ENCODE measurements at places on chromosomes 12 and 14.

DNA sequence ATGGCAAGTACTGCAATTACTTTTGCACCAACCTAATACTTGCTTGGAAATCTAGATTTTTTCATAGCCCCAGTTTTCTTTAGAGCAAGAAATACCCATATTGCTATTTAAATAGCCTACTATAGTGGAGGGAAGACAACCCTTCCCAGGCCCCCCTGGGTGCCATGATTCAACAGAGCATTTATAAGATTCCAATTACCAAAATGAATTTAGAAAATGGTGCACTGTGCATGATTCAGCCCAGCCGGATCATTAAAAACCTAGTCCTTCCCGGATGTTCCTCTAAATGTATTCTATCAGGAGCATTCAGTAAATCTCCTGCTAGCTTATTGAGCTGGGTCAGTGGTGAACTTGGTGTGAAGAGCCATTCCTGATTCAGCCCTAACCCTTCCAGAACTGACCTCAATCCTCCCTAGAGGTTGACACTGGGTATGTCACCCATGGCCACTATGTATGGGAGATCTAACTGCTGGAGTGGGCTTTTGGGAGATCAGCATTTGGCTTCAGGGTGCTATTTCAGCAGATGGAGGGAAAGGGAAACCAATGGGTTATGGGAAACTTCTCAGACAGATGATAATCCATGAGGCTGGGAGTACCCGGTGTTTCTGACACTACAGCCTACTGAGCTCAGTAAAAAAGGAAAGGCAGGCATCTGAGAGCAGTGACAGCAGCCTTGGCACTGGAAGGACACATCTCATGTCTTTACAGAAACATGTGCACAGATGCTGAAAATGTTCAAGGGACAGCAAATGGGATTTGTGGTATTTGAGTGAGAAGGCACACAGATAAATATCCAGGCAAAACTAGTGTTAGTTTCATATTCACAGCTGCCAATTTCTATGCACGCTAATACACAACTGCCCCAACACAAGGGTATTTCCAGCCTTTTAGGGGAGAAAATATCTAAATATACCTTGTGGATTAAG lies 258.9 kb downstream of the DPF3 start:
- DNase-seq, result no peak

DNA sequence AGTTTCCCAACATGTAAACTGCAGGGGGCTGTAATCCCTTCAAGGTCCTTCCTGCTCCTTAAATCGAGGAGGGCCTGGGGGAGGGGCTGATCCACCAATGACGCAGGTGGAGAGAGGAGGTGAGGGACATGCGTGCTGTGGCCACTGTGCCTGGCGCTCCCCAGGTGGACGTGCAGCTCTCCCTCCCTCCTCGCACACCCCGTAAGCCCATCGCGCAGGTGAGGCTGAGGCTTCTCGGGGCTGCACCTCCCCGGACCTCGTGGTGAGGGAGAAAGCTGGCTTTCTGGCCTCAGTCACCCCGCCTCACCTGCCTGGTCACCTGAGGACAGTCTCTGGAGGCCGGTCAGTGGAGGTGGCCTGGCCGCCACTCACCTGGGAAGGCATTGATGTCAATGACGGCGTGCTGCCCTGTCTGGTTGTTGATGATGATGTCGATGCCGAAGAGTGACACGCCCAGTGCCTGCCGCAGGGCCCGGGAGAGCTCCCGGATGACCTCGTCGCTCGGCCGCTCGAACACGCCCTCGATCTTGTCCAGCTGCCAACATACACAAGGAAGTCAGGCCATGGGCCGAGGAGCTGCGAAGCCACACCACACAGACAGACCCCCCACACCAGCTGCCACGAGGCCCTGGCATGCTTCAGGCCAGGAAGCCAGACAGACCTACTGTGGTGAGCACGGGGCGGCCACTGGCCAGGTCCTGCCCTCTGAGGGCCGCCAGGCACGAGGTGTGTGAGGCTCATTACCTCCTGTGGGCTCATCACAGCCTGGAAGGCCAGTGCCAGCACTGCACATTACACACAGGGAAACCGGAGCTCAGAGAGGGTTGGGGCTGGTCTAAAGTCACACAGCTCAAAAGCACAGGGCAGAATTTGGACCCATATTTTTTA lies 23.3 kb downstream of the CHGA start:
- DNase-seq, result no peak

DNA sequence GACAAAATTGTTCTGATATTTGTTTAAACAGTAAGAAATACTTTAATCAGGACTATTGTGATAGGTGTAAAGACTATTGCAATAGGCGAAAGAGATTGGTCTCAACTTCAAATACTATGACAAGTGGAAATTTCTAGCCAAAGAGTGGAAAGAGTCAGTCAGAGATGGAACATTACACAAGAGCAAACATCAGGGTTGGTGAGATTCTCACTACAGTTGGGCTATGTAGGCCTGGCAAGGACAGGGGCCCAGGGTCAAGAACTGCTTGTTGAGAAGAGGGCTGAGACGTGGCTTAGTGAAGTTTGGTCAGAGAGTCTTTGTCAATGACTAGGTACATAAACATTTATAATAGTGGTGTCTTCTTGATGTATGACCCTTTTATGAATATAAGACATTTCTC lies 19.4 kb downstream of the CAND1 start:
- DNase-seq, result no peak

DNA sequence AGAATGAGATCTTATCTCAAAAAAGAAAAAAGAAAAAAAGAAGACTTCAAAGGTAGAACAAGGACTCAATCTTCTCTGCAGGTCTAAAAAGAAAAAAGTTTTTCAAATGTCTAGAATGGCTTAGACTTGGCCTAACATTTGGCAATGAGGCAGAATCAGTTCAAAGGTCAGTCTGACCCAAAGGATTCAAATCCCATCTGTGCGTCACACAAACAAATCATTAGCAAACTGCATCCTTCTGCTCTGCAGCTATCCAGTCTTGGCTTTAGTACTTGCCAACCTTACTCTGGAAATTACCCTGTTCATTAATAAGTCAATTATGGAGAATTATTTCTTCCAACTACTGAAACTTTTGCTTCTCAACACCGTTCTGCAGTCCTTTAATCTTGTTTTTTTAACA lies 3.1 kb downstream of the YAF2 start:
- no peak for DNase-seq

GRCh38 chr12:103572312-103573045 lies 14.6 kb upstream of the STAB2 start:
- DNase-seq, result no peak

GRCh38 chr12:47554046-47554653 lies 151.7 kb downstream of the RPAP3 start:
- DNase-seq, result no peak

- DNase-seq, result no peak
Measured at GRCh38 chr14:93716002-93716745, 72.1 kb downstream of the PRIMA1 start.

GRCh38 chr12:52147964-52148463 lies 43.8 kb downstream of the KRT80 start:
- DNase-seq, result no peak

- no peak for DNase-seq
Measured at GRCh38 chr14:55851961-55852360, 266.2 kb upstream of the PELI2 start.

- DNase-seq, result no peak
Measured at GRCh38 chr12:31249356-31249755, 76.6 kb downstream of the SINHCAF start.

- DNase-seq, result no peak
Measured at GRCh38 chr12:93521225-93522080, 51.0 kb upstream of the SOCS2 start.

DNA sequence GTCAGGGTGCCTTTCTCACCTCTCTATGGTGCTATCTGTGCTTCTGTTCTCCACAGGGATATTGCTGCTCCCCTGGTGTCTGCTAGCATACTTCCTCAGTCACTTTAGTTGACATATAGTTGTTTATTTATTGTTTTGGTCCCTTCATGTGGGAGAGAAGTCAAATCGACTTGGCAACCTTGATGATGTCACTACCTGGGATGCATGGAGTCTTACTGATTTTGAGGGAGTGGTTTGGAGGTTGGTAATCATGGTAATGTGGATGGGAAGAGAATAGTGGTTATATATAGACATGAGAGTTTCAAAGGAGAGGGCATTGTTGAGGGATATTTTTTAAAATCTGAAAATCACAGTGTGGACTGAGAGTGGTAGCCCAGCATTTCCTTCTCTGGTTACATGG lies 73.6 kb upstream of the FBXO33 start:
- DNase-seq, result no peak

- no peak for DNase-seq
Measured at GRCh38 chr12:89693639-89694202, 14.9 kb downstream of the ATP2B1 start.

- peak; percentile 46 for DNase-seq
Measured at GRCh38 chr12:57772429-57773322, at the start of gene EEF1AKMT3. Gene EEF1AKMT3, plus strand, starts transcription at chr12:57772614. Its CDS starts 111 bp downstream, at chr12:57772725.

DNA sequence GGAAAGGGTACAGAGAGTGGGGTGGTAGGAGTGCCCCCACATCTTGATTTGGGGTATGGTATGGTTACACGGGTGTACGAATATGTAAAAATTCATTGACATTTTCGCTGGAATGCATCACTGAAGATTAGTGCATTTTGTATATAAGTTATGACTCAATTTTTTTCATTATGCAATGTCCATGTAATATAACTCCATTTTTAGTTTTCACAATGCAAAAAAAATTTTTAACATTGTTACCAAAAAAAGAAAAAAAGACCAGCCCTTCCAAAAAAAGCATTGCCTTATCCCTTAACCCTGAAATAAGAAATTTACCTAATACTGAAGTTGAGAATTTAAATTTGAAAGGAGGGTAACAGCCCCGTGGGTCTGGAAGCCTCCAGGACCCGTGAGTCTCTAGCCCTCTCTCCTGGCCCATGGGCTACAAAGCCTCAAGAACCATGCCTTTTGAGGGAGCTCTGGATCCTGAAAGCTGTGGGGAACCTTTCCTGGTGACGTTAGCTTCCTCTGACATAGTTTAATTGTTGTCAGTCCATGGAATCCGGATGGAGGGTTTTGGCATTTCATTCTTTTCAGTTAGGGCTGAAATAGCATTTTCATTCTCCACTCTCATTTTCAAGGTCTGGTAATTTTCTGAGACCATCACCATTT lies 55.6 kb upstream of the ACTN1 start:
- DNase-seq, result no peak

DNA sequence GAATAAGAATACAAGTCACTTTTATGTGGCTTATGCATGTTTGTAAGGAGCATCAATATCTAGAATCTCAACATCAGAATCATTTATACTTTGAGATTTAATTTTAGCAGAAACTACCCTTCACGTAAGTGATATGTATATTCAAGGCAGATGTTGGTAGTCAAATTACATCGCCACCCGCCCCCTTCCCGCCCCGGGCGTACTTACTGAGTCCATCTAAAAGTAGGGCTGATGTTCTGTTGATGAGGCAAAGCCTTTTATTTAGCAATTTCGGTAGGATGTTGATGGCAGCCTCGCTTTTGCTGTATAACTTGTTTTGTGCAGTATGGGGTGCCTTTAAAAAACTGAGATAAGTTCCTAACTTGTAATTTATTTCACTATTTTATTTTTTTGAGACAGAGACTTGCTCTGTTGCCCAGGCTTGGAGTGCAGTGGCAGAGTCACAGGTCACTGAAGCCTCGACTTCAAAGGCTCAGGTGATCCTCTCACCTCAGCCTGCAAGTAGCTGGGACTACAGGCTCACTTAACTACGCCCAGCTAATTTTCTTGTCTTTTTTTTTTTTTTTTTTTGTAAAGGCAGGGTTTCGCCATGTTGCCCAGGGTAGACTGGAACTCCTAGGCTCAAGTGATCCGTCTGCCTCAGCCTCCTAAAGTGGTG lies 30.8 kb downstream of the KTN1 start:
- no peak for DNase-seq
